ENCODE measurements at places on chromosomes 2 and 18. TPM values are rescaled to one million over a fixed set of nuclear protein-coding genes. Genes with fewer than 3 reads are reported as not detected.

- DNase-seq = no peak
These were observed 1.7 kb upstream of the MGAT5 start for GRCh38 chr2:134252092-134252750.

GRCh38 chr2:50975546-50975945 lies 56.4 kb downstream of the NRXN1 start:
- no peak for DNase-seq

Gene GNAL
- 3.9 TPM for total RNA-seq

GRCh38 chr2:55097461-55098410 lies 47.5 kb upstream of the RTN4 start:
- DNase-seq = no peak

DNA sequence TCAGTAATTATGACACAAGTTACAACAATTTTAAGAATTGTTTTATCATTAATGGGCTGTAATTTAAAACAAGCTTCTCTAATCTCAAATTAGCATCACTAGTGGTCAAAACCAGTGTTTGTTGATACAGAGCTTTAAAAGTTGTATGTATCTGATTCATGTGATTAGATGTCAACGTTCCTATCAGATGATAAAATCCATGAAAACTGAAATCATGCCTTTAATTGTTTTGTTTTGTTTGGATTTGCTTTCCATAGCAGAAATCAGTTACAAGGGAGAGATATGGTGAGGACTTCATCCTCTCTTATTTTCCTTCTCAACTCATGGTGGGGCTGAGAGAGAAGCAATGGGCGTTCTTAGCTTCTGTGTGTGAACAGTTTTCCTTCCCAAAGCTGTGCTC lies 469.6 kb downstream of the PID1 start:
- no peak for DNase-seq
